Stimulated activated naive CD8-positive, alpha-beta T cell treated with anti-CD3 and anti-CD28 coated beads, Interleukin-15, Interleukin-2, amounts not matched to agents 100 U/mL and 50 U/mL, for 24 hours (primary cell): ENCODE measurements at places on chromosomes 5 and 9.
A peak's percentile ranks its signal among the peaks of the same experiment; 100 is the strongest.

DNA sequence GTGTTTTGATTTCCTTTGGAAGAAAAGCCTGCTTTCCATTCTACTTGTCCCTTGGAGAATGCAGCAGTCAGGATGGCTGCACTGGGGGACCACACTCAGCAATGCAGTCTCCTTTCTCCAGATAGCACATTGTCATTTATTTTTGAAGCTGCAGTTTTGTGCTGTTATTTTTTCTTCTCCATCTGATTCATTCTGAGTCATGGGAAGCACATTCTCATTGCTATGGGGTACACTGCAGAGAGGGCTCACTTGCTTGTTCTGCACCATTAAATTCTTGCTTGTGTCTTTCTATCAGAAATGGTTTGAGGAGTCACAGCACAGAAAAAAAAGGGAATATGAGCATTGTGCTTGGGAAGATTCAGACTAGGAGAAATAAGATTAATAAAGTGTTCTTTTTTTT is 39.7 kb upstream of the POC5 start:
- no peak for DNase-seq

DNA sequence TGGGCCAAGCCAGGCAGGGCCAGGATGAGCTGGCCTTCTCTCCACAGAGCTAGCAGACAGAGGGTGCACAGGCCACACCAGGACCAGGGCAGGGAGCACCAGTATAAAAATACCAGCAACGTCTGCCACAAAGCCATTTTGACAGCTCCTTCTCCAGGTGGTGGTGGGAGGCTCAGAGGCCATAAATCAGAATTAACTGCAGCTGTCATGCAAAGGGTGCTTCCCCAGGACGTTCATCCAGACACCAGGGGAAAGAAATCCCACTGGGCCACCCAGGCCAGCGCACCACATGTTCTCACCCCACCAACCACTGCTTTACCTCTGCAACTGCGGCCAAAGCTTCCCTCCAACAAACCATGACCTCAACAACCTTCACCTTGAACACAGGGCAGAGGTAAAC is 403.7 kb upstream of the TRPC7 start:
- no peak for DNase-seq

DNA sequence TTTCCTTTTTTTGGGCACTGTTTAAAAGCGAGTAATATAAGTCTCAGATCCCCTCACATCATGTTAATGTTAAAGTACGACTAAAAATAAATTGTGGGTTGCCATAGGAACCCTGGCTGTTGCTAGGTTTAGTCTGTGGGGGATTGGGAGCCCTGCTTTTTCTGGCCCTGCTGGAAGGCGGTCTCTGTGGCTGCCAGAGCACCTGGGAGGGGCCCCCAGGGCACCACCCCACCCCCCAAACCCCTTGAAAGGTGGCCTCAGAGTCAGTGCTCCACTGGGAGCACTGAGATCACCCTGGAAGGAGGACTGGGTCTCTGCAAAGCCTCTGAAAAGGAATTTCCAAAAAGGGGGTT is 66.2 kb upstream of the NEURL1B start:
- no peak for DNase-seq

- peak; percentile 79 for DNase-seq
Observed at GRCh38 chr5:139847790-139848507, 52.3 kb downstream of the PSD2 start.

DNA sequence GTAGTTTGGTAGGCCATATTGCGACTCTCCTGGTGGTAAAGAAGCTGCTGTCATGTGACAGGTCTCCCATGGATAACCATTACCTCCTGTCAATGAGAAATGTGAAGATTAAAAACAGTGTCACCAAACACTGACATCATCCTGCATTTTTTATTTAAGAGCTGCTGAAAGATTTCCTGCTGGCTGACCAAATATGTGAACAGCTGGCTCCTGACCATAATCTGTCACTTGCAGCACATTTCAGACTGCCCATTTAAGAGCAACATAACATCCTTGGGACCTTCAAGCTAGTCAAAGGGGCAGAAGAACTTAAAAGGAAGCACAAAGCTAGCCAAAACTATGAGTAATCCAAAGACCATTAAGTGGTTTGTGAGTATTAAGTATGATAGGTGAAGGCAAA is 288.0 kb downstream of the IZUMO3 start:
- no peak for DNase-seq

DNA sequence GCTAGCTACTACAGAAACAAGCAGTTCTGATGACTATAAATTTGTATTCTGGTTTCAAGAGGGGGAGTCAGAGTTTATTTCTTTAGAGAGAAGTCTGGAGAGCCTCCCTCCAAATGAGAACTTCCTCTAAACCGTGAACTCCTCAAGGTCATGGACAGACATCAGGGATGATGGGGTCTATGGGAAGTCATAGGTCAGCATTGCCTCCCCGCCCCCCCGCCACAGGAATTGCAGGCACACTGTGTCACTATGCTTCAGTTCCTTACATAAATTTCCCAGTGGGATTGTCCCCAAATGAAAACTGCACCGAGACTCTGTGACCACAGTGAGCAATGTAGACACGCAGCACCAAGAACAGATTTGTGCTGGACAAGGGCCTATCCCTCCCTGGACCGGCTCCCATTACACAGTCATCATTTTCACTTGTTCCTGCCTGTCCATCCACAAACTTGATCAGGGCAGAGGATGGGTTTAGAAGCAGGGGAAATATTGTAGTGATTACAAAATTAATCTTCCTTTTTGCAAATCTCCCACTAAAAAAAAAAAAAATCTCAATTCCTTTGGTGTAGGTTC is 300.3 kb downstream of the EFNA5 start:
- no peak for DNase-seq

- no peak for DNase-seq
Observed at GRCh38 chr9:80811003-80811402, 878.3 kb downstream of the TLE1 start.

DNA sequence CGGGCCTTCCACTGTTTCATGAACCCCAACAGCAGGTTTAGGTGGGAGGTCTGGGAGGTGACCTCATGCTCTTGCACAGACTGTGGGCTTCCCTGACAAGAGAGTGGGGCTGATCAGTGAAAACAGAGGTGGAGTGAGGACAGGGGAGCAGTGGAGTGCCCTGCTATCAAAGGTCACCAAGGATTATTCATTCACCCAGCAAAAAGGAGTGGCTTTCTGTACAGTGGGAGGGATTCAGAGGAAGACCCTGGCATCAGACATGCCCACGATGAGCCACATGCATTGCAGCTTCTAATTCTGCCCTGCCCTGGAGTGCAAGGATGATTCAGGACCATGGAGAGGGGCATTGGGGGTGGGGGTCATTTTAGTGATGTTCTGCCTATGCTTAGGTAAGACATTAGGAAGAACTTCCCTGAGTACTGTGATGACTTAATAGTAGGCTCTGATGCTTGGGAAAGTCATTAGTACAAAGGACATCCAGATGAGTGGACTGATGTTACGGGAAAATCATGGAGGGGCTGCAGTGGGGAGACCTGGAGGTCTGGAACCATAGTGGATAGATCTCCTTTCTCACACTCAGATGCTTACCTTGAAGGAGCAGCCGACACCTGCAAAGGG is 12.8 kb downstream of the TRAF1 start:
- peak; percentile 66 for DNase-seq

GRCh38 chr5:172959824-172960799 is 888 bp downstream of the RPL26L1 start:
- DNase-seq: peak; percentile 14

DNA sequence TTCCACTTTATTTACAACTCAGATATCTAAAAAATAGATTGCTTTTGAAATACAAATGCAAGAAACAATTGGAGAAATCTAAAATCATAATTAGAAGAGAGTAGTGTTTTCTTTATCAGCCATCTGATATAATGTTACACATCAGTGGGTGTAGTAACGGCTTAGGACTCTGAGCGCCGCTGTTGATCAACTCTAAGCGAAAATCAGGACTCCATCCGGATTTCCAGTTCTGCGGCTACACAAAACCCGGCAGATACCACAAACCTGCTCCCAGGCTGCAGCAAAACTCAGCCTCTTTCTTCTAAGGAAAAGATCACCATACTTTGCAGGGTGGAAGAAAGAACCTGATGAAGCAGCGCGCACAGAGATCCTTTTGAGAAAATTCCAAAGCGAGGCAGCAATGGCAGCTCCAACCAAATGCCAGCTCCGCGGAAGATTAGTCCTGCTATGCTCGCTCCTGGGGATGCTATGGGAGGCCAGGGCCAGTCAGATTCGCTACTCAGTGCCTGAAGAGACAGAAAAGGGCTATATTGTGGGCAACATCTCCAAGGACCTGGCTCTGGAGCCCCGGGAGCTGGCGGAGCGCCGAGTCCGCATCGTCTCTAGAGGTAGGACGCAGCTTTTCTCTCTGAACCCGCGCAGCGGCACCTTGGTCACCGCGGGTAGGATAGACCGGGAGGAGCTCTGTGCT is at the start of gene PCDHGA9:
PCDHGA9 (plus strand) TSS at position 226 of the 691 bp plus-strand sequence; CDS start at position 401, 175 bp downstream.
- DNase-seq: no peak

- no peak for DNase-seq
Observed at GRCh38 chr5:151949701-151950308, 25.2 kb upstream of the GLRA1 start.

- DNase-seq: no peak
Observed at GRCh38 chr5:150227606-150228273, 37.9 kb downstream of the SLC6A7 start.

DNA sequence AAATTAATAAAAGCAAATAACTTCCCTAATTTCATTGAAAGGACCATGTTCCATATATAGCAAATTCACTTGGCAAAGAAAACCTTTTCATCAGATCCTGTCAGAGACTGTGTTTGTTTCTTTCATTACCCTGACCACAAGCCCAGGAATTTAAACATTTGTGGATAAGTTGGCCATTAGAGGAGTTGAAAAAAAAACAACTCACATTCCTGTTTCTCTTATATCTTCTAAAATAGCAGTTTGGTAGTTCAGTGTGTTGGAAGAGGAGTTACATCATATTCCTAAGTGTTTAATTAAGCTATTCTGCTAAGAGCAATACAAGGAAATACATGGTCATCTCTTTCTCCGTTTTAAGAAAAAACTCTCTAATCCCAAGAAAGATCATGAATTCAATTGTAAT is 505.6 kb downstream of the TLE1 start:
- DNase-seq: no peak

DNA sequence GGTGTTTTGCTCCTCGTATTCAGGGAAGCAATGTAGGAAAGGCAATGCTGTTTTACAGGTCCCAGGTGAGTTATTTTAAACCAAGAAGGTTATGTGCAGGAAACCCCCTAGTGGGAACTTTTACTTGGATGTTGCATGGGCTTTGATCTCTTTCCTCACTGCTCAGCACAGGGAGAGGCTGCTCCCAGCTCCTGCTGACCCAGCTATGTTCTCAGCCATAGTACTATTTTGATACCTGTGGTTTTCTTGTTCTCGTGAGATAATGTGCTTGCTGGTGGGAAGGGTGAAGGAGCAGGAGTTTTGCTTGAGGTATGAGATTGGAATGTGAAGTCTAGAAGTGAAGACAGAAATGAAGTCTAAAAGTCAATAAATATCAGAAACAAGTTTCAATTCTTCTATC is 265.6 kb upstream of the FBXL7 start:
- no peak for DNase-seq

GRCh38 chr9:89454498-89455355 is 43.2 kb downstream of the SEMA4D start:
- DNase-seq: no peak

GRCh38 chr9:94167376-94167890 is 83.2 kb downstream of the PTPDC1 start:
- DNase-seq: no peak

- no peak for DNase-seq
Observed at GRCh38 chr5:53779541-53779981, 219.1 kb downstream of the NDUFS4 start.

DNA sequence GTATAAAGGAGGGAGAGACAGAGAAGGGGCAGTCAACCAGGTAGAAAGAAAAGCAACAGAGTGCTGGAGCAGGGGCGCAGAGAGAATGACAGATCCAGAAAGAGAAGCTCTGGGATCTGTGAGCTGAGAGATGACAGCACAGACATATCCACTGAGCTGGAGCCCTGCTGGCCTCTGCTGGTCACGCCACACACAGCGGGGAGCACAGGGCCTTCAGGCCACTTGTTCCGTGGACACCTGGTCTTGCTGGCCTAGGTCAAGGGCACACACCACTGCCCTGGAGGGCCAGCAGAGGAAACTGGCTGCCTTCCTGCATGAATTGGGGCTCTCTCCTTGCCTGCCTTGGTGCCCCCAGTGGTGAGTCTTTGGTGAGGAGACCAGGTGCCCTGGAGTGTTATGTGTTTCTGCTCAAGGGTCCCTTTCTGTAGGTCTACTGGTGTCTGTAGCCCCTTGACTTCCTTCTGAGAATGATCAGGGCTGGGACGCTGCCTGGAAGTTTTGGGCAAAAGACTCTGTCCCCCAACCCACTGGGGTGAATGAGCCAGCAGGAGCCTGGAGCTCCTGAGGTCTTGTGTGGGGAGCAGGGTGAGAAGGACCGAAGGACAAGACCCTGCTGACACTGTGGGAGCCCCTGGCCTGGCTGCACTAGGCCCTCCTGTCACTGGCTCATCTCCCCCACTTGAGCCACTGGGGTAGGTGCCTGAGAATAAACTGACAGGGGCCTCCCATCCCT is 59.2 kb upstream of the ADAMTS2 start:
- no peak for DNase-seq

- no peak for DNase-seq
Observed at GRCh38 chr5:127757576-127757975, 54.4 kb downstream of the CCDC192 start.

DNA sequence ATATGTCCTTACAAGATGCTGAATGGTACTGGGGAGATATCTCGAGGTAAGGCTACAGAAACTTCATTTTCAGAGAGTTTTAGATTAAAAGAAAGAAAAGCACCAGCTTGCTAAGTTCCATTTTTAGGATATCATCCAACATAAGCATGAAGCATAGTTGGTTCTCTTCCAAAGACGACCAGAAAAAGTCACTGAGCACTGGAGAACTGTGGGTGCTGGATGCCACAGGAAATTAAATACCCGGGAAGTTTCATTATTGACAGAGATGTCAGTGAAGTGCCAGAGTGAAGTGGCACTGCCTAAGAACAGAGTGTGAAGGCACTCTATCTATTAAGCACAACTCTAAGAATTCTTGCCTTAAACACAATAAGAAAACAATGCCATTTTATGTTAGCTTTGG is 76.8 kb downstream of the PIK3R1 start:
- DNase-seq: no peak

DNA sequence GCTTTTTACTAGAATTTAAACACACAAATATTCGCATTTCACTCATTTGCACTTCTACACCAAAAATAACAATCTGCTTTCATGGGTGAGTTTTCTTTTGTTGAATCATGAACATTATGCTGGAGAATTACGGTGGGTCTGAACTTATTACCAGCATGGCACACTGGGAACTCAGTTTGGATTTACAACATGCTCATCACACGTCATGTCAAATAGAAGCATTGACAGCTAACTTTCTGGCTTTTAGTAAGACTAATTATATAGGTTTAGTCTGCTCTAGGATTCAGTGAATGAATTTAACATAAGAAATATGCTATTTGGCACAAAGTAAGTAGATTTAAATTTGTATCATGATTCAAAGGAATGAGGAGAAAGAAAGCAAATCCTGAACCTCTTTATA is 290.4 kb downstream of the TMEM167A start:
- DNase-seq: no peak

DNA sequence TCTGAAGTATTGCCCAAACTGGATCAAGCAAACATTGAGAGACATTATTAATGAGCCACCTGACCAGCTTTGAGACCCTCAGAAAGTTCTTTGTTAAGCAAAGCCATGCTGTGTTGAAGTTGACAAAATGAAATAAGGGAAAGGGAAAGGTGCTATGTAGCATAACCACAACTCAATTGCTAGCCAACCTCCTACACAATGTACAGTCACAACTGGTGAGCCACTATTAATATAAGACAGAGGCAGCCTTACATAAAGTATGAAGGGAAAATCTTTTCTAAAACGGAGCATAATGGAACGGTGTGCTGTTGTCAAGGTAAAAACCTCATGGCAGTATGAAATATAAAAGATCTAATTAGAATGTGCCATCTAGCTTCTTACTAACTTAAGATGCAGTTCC is 375.8 kb upstream of the ST8SIA4 start:
- DNase-seq: no peak
